Stimulated activated CD4-positive, alpha-beta T cell treated with anti-CD3 and anti-CD28 coated beads, Interleukin-1b, Interleukin-23, amount 100 ng/mL, for 24 hours (primary cell): ENCODE measurements at places on chromosomes 7 and 10.

GRCh38 chr7:21066221-21066620 lies 279.5 kb upstream of the SP8 start:
- DNase-seq, result no peak

- DNase-seq, result no peak
These were observed 269.5 kb downstream of the TRIL start for GRCh38 chr7:28688651-28689050.

DNA sequence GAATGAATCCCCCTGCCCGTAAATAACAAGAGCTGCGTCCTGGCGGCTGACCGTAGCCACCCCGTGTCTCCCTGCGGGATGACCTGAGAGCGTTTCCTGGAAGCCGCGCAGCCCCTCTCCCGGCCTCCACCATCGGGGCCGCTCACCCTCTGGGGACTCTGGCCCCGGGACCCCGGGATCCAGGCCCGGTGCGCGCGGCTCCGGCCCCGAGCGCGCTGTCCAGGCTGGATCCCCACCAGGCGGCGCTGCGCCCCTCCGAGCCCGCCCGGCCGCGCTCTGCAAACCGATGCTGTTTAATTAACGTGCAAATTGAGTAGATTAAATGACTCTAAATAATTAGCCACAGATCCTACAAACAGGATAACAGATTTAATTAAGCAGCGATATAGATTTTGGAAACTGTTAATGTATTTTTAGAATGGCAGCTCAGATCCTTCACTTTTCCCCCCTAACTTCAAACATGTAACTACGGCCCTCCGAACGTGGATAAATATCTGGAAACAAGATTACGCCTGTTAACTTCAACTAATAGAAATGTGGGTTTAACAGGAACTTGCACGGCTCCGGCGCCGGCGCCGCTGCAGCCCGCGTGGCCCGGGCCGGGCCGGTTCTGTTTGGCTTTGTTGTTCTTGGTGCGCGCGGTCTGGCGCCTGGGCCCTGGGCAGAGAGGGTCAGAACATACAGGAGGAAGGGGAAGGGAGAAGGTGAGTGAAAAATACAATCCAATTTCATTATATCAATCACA lies 7.1 kb upstream of the UNCX start:
- DNase-seq, result no peak

DNA sequence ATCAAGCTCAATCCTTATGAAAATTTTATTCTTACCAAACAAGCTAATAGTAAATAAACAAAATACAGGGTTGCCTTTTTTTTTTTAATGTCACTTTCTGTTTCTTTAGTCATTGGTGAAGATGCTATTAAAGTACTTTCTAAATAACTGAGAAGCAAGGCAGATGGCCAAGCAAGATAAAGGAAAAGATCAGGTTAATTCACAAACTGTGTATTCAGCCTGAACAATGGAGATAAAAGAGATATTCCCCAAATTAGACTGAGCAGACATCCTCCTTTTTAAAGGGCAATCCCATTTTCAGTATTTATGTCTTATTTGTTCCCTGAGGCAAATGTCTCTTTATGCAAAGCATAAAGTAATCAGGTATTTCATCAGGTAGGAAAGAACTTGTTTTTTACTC lies 23.1 kb upstream of the XRCC2 start:
- DNase-seq, result no peak

GRCh38 chr7:81594767-81595166 lies 175.1 kb downstream of the HGF start:
- DNase-seq, result no peak

- DNase-seq, result no peak
These were observed 145.4 kb downstream of the CALN1 start for GRCh38 chr7:72266771-72267170.

- no peak for DNase-seq
These were observed 14.3 kb upstream of the ELN start for GRCh38 chr7:74013539-74014272.

DNA sequence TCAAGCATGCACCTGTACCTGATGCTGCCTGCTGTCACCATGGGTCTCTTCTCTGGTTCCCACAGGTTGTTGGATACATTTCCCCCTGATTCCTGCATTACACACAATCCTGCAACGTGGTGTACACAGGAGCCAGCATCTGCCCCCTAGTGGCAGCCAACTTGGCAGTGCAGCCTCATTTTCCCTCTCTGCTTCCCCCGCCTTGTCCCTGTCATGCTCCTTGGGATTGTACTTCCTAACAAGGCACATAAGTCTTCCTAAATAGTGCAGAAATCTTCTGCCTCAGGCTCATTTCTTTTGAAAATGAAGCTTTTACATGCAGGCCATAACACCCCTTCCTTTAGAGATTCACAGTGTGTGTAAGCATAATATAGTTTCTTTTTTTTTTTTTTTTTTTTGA lies 387.5 kb downstream of the CCSER2 start:
- peak; percentile 4 for DNase-seq

DNA sequence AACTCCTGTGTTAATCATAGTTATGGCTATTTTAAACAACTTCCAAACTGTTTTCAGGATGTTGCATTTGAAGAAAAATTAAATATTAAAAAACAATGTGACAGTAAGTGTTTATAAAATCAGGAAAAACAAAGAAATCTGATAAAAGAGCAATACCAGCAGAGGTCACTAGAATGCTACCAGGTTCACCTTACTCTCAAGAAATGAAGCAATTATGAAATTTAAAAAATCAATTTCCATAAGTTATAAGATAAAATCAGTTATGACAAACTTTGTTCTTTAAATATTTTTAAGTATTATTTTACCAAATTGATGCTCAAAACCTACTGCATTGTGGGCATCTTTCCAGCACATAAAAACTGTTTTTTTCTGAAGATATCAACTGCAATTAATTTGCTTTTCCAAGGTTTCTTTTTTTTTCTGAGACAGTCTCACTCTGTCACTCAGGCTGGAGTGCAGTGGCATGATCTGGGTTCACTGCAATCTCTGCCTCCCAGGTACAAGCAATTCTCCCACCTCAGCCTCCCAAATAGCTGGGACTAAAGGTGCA lies 50.7 kb upstream of the RHEB start:
- no peak for DNase-seq

DNA sequence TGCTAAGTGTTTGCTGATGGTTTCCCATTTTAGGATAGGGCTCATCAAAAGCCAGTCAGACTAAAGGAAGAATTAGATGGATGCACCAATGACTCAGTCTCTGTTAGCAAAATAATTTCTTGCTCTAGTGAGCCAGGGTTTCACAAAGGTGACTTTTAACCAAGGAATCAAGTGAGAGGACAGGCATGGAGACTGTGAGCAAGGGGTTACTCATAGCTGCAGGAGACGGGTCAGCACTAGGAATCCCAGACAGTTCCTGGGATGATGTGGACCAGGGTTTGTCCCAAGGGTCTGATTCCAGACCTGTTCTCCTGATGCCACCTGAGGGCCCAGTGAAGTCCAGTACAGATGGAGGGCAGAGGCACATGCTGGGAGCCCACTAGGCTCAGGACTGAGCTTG lies 138.1 kb downstream of the NOC3L start:
- no peak for DNase-seq

DNA sequence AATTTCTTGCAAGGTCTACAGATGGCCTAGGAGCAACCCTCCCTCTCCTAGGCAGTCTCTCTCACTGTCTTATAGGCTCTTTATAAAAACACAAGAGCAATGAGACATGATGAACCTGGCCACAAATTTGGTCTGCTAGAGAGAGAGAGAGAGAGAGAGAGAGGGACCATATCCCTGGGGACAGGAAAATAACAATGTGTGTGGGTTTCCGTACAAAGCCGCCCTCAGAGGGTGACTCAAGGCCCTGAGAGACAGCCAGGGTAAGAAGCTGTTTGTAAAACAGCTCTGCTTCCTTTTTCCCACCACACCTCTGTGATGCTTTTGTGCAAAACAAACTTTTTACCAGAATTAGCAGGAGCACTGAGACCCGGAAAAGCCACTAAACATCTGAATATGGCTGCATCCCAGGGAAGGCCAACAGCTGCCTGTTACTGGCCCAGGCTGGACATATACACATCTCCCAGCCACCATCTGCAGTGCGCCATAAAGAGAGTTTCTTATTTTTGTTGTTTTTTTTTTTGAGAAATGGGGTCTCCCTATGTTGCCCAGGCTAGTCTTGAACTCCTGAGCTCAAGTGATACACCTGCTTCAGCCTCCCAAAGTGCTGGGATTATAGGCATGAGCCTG lies 18.4 kb downstream of the GIMAP5 start:
- DNase-seq, result no peak

DNA sequence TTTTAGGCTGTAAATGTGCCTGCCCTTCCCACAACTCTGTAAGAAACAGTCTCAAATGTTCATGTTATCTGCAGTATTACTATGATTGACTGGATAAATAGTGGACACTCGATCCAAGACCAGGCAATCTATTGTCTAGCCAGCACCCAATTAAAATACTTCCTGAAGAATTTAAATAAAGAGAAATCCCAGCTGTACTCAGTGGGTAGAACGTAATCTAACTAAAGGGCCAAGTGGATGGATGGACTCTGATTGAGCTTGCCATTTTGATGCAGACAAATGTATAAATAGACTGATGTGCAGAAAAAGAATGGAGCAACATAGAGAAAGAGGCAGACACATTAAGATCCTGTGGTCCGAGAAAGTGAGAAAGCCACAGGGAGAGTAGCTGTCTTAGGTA lies 158.0 kb downstream of the IPMK start:
- DNase-seq, result no peak

- DNase-seq, result no peak
These were observed 18.1 kb downstream of the ADRB1 start for GRCh38 chr10:114061789-114062188.

GRCh38 chr10:80187060-80187459 lies 18.3 kb downstream of the ANXA11 start:
- DNase-seq, result no peak

DNA sequence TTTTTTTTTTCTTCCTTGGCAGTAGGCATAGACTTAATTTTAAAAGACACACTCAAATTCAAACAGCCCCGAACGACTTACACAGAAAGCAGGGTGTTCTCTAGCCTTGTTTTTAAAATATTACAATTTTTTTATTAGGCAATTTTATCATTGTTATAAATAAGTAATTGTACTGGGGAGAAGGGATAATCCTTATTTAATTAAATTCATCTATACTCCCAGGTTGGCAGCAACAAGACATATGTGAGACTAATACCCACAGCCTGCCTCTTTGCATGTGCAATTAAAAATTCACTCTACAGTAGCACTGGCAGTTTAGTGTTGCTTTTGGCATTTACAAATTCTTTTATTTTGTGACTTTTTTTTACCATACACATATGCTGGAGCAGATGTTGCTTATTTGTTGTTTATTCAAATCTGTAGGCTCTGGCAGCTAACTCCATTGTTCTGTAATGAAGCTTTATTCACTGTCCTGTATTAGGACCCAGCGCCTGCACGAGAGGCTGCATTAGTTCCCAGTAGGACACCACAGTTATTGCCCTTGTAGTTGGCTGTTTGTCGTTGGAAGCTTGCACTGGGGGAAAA lies 84.9 kb upstream of the PPP1R17 start:
- no peak for DNase-seq

DNA sequence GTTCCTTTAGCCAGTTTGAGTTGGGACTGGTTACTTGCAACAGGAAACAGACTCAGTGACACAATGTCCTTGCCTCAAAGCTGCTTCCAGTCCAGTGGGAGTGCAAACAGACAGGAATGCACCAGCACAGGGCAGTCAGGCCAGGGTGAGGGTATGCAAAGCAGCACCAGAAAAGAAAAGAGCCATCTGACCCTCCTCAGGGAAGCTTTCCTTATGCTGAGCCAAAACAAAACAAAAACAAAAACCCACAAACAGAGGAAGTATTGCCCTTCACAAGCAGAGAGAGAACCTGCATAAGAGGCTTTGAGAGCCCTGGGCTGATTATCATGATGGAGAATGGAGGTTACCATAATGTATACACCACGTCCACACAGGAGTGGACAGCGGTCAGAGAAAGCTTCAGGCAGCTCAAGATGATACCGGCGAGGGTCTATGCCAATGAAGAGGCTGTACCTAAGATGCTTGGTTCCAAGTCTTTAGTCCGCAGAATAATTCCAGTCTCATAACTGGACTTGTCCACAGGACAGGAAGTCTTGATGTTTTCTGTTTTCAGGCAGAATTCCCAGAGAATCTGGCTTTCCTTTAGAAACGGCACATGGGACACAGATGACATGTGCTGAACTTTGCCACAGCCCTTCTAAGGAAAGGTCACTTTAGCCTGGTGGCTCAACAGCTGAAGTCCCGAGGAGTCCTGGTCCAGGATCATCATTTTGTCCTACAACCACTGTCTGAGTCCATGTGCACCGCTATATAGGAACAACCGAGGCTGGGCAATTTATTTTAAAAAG lies 263.3 kb downstream of the TNS3 start:
- no peak for DNase-seq

GRCh38 chr7:405489-406211 lies 114.0 kb downstream of the PDGFA start:
- no peak for DNase-seq

DNA sequence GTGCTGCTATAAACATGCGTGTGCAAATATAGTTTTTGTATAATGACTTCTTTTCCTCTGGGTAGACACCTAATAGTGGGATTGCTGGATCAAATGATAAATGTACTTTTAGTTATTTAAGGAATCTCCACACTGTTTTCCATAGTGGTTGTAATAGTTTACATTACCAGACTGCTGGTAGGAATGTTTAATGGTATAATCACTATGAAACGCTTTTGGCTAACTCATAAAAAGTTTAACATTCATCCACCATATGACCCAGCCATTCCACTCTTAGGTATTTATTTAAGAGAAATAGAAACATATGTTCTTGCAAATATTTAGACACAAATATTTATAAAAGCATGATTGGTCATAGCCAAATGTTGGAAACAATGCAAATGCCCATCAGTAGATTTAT lies 32.1 kb upstream of the TFEC start:
- DNase-seq, result no peak

- DNase-seq, result no peak
These were observed 63.8 kb downstream of the ATAD1 start for GRCh38 chr10:87753995-87754866.

DNA sequence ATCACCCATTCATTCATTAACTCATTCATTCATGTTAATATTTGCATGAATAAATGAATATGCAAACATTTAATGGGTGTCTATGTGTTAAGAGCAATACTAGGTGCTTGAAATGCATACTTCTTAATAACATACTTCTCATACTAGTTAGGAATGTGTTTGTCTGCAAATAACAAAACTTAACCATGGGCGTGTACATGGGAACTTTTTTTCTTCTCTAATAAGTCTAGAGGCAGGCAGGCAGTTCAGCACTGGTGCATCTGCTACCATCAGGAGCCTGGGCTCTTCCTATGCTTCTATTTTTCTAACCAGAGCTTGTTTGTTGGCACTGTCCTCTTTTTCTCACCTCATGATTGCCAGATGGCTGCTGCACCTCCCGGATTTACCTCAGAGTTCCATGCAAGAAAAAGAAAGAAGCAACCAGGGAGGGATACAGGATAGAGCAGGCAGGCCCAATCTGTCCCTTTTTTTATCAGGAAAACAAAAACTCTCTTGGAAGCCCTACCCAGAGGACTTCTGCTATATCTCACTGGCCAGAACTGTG lies 22.7 kb downstream of the CDHR3 start:
- DNase-seq, result no peak

GRCh38 chr10:60870416-60870728 lies 73.6 kb downstream of the RHOBTB1 start:
- no peak for DNase-seq

- DNase-seq, result no peak
These were observed 892.9 kb downstream of the LRMDA start for GRCh38 chr10:76324283-76324682.

GRCh38 chr10:27998178-27998953 lies 513 bp downstream of the ODAD2 start:
- no peak for DNase-seq
